ENCODE measurements at places on chromosomes 13 and 19.
A peak's percentile ranks its signal among the peaks of the same experiment; 100 is the strongest.

DNA sequence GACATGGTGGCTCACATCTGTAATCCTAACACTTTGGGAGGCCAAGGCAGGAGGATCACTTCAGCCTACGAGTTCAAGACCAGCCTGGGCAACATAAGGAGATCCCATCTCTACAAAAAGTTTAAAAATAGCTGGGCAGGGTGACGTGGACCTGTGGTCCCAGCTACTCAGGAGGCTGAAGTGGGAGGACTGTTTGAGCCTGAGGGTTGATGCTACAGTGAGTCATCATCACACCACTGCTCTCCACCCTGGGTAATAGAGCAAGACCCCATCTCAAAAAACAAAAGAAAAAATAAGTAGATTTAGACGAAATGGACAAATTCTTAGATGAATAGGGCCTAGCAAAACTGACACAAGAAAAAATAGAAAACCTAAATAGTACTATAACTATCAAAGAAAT, 10.4 kb upstream of the GNG8 start:
- no peak for DNase-seq

- DNase-seq: no peak
Measured at GRCh38 chr13:65613004-65613403, 1617.1 kb downstream of the PCDH9 start.

DNA sequence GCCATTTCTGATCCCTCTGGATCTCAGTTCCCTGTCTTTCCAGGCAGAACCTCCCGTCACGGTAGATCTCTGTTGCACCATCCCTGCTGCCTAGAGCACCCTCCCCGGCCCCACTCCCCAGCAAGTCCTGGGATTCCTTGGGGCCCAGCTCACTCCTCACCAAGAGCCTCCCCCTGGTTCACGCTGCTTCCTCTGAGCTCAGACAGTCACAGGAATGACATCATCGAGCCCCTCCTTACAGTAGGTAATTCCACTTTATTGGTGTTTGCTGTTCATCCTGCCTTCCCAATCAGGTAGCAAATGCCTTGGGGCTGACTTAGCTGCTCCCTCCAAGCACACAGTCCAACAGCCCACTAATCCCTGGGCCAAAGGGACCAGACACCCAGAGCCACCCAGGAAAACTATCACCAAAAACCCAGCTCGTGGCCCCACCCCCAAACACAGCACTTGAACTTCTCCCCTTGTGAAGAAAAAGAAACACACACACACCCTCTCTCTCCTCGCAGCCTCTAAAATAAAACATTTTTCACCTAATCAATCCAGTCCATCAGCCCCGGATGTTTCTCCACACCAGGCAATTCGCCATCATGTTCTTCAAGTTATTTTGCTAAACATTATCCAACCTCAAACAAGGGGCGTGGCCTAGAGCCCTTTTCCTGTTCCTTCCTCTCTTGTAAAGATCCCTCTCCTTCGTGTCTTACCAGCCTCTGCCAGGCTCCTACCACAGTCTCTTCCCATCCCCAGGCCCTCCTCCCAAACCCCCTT, 2.5 kb downstream of the NAPA start:
- peak; percentile 35 for DNase-seq

- no peak for DNase-seq
Measured at GRCh38 chr13:97214921-97215320, 7.2 kb upstream of the MBNL2 start.

- no peak for DNase-seq
Measured at GRCh38 chr19:43406297-43406696, 8.4 kb upstream of the TEX101 start.

DNA sequence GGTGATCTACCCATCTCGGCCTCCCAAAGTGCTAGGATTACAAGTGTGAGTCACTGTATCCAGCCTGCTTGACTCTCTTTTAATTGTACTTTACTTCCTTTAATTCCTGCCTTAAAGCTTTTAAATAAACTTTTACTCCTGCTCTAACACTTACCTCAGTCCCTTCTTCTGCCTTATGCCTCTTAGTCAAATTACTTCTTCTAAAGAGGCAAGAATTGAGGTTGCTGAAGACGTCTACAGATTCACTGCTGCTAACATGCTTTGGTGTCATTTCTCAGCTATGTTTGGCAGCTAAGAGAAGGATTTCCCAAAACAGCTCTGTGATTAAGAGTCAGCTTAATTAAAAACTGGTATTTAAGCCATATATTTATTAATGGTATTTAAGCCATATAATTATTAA, 32.9 kb upstream of the CD177 start:
- no peak for DNase-seq

- DNase-seq: peak; percentile 5
Measured at GRCh38 chr19:10820173-10820572, 15.8 kb downstream of the TMED1 start.

- DNase-seq: no peak
Measured at GRCh38 chr19:11964496-11964857, 363 bp upstream of the ZNF763 start.

GRCh38 chr13:110666255-110666533, 39.7 kb downstream of the CARS2 start:
- no peak for DNase-seq

DNA sequence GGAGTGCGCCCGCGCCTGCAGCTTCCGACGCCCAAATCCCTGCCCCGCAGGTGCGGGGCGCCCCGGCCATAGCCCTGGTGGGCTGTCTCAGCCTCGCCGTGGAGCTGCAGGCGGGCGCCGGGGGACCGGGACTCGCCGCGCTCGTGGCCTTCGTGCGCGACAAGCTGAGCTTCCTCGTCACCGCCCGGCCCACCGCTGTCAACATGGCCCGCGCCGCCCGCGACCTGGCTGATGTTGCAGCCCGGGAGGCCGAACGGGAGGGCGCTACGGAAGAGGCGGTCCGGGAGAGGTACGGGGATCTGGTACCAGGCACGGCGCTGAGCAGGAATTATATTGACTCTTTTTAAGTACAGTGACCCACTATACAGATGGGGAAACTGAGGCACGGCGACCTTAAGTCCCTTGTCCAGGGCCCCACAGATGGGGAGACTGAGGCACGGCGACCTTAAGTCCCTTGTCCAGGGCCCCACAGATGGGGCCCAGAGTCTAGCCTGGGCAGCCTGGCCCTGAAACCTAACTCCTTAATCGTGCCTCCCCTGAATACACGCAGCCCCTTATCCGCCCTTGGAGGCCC, 586 bp downstream of the MRI1 start:
- DNase-seq: no peak

GRCh38 chr19:6564393-6564792, 26.6 kb downstream of the CD70 start:
- DNase-seq: no peak

DNA sequence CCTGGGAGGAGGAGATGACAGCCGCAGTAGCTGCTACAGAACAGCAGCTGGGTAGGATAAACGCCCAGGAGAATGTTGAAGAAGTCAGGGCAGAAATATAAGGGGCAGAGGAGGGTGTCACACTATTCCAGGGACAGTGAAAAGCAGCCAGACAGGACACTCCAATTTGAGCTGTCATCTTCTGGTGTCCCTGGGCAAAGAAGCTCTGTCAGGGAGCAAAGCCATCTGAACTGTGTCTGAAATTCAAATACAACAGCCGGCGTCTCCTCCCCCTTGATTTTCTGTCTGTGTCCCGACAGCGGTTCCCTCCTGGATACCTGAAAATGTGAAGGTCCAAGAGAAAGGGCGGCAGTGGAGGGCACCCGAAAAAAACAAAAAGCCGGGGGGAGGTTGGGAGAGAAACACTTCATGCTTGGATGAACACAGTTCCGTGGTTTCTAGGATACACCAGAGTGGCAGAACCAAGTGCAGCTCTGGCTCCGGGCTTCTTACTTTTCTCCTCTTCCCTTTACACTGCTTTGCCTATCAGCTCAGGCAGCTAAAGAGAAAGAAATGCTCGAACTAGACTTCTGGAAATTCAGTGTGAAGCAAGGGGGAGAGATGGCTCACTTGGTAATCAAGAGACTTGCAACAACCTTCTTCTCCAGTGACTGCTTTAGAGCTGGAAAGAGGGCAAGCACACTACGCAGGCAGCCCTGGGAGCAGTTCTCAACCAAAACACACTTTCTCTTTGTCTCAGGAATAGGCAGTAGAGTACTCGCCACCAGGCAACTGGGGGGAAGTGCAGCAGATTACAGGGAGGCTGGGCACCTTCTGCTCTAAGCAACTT, 465.6 kb downstream of the ITGBL1 start:
- no peak for DNase-seq

GRCh38 chr13:26881154-26881553, 120.6 kb upstream of the GPR12 start:
- DNase-seq: peak; percentile 1

GRCh38 chr13:100650326-100650725, 24.3 kb downstream of the TMTC4 start:
- no peak for DNase-seq

DNA sequence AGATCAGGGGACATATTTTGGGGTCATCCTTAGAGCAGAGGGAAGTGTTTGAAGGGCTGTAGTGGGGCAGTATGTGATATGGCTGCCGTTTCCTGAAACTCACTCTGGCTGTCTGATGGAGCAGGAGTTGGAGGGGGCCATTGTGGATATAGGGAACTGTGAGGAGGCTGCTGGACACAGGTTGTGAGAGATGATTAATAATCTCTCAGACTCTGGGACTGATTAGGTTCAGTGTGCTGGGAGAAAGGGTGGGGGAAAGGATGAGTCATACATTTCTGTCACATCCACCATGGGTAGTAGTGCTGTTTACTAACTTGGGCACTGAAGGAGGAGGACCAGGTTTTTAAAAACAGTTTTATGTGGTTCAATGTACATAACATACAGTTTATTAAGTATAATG, 4.8 kb downstream of the B3GLCT start:
- peak; percentile 32 for DNase-seq

- DNase-seq: no peak
Measured at GRCh38 chr13:112767506-112768471, 78.0 kb downstream of the ATP11A start.

DNA sequence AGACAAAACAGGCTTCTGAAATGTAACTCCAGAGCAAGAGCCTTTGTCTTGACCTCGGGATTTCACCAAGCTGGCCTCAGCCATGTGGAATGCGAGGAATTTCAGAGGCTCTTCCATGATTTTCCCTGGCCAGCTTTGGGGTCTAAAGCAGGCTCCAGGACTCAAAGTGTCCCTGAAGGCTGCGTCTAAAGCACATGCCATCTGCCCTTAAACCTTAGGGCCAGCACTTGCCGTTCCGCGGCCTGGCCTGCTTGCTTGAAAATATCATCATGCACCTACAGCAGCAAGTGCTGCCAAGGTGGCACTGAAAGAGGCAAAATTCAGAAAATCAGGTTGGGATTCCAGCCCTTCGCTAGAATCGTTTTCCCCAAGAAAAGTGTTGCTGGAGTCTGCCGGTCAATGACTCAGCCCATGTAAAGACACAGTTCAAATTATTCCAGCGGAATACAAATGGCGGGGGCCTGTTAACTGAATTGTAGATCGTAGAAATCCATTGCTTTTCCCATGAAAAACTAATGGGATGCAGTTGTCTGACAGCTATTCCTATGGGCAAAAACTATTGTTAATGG, 105.7 kb upstream of the RAP2A start:
- no peak for DNase-seq
